Thyroid gland (tissue), 4 donors: ENCODE measurements at places on chromosomes 6 and 20. TPM values are rescaled to one million over a fixed set of nuclear protein-coding genes. Genes with fewer than 3 reads are reported as not detected.

The RSPH9 gene
- total RNA-seq: 0.13 TPM

The HLA-DRB1 gene
- 17.1 TPM for total RNA-seq

The ITPA gene
- total RNA-seq: 81.3 TPM

The PRIM2 gene
- total RNA-seq: 15.3 TPM

The GLP1R gene
- 0.45 TPM for total RNA-seq

The SLC35F1 gene
- total RNA-seq: 0.78 TPM

DNA sequence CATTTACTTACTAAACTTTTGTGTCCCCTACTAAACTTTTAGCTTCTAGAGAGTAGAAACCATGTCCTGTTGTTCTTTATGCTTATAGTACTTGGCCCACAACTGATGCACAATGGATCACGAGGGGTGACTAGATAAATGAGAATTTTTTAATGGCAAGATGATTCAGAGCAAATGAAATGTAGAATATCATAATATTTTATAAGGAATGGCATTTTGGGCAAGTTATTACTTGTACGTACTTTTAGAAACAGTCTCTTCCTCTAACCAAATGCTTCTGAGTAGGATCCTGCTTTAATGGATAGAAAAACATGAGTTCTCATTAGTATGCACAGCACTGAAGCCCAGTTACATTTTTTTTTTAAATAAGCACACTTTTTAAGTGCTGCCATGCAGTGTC is 336.3 kb downstream of the NRN1 start:
- H3K27ac ChIP-seq: no peak overlapping the region
- no peaks in the 10 kb centered on the region for H3K27me3 ChIP-seq
- no peaks in the 10 kb centered on the region for H3K36me3 ChIP-seq
- DNase-seq: no peak
- H3K4me1 ChIP-seq: peaks cover 6% of the 10 kb centered on the region
- no peak overlapping the region for H3K4me3 ChIP-seq

- DNase-seq: no peak
- no peak overlapping the region for H3K4me3 ChIP-seq
- H3K27me3 ChIP-seq: no peaks in the 10 kb centered on the region
- H3K27ac ChIP-seq: no peak overlapping the region
- H3K4me1 ChIP-seq: no peaks in the 10 kb centered on the region
Observed at GRCh38 chr6:84204011-84204410, 23.4 kb downstream of the CEP162 start.

DNA sequence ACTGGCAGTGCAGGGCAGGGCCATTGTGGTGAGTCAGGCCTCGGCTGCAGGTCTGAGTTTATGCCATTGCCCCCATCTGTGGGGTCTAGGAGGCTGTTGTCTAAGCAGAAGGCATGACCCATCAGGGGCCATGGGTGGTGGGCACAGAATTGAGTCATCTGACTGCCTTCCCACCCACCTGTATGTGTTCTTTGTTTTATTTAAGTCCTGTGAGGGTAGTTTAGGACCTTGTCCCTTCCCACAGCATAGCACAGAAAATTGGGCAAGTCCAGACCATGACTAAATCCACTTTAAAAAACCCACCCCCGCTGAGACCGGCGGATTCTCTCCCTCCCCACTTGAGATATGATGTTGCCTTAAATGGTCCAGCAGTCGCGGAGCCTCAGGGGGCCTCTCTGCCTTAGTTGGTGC is 40.3 kb downstream of the ERMARD start:
- peaks cover 10% of the 10 kb centered on the region for H3K4me1 ChIP-seq
- no peak for DNase-seq
- H3K27me3 ChIP-seq: no peaks in the 10 kb centered on the region
- no peak overlapping the region for H3K27ac ChIP-seq
- no peak overlapping the region for H3K4me3 ChIP-seq

DNA sequence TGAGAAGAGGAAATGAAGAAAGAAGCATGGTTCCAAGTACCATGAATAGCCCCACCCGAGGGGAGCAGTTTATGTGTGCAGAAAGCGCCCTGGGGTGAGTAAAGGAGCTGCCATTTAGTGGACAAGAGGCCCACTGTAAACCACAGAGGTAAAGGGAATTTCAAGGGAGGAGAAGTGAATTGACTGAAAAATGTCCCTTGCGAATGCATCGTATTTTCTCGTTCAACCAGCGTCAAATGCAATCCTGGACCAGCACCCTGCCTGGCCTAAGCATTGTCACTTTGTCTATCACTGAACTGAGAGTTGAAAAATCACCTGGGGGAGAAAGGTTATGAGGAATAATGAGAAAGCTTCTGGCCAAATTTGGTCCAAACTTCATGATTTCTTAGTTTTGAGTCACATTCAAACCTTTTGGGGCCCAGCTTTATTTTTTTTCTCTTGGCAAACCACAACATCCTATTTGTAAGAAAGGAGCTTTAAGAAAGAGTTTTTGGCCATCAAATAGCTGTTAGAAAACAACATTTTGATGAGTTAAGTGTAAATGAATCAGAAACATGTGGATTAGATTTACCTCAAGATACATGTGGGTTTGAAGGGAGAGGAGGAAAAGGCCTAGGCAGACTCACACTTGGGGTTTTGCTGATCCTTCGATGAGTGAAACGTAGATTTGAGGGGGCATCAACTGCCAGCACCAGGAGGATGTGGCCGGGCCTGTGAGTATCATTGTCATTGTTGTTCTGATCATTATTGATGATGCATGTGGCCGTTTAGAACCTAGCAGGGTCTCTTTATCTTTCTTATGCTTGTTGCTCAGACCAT is 214.0 kb downstream of the CLIC5 start:
- H3K27ac ChIP-seq: no peak overlapping the region
- H3K36me3 ChIP-seq: no peaks in the 10 kb centered on the region
- H3K4me3 ChIP-seq: no peak overlapping the region
- no peak for DNase-seq
- H3K27me3 ChIP-seq: no peaks in the 10 kb centered on the region

DNA sequence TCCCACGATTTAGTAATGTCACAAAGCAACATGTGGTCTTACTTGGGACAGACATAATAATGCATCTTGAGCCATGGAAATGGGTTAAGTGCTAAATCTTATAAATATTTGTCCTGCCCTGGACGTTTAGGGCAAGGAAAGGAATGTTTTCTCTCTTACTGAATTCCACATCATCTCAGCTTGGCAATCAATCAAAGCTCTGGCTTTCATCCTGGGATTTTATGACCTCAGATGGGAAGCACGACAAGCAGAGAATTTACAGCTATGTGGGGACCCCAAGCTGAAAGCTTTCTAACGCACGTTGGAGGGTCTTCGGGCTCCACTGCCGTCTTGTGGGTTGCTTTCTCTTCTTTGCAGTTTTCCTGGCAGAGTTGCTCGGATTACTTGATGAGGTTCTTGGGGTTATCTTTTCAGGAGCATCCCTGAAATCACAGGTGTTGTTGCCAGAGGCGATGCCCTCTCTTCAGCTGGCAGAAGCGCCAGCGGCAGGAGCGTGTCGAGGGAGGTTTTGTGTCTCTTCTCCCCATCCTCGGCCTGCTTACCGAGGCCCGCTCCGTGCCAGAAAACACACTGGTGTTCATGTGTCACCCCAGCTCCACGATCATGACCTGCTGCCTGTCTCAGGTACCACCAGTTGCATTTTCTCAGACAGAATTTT is 73.4 kb upstream of the FRMD1 start:
- H3K4me1 ChIP-seq: peaks cover 3% of the 10 kb centered on the region
- no peaks in the 10 kb centered on the region for H3K27me3 ChIP-seq
- H3K36me3 ChIP-seq: no peaks in the 10 kb centered on the region
- no peak overlapping the region for H3K4me3 ChIP-seq
- DNase-seq: no peak

DNA sequence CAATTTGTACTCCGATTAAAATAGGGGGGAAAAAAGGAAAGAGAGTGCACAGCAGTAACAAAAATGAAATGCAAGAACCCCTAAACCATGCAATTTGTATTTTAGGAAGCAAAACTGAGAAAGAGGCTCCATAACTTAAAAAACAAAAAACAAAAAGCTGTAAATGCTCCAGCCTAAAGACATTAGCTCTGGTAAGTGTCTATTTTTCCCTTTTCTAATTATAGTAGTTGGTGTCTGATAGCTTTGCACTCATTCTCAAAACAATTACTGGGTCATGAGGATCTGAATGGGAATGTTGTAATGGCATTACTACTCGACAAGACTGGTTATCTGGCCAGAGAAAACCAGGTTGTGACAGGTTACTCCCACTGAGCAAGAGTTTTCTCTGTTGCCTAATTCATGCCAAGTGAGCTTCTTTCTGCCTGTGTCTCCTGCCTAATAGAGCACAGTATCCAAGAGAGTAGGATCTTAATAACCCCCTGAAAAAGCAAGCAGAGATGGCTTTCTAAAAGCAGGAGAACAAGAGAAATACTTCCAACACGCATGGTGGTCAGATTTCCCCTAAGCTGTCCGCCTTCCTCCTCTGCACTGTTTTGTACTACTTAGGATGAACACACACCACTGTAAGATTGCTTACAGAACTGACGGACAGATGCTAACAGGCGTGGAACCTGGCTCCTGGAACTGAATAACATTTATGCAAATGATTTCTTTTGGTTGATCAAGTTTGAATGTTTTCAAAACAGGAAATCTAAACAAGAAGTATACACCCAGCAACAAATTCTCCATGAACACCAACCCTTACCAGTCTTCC is 86.4 kb downstream of the FKBP5 start:
- H3K36me3 ChIP-seq: peaks cover 5% of the 10 kb centered on the region
- no peak overlapping the region for H3K4me3 ChIP-seq
- H3K4me1 ChIP-seq: peaks cover 79% of the 10 kb centered on the region
- H3K27ac ChIP-seq: peak overlapping the region; percentile 97
- no peaks in the 10 kb centered on the region for H3K27me3 ChIP-seq

GRCh38 chr6:43074847-43075669 is 1.1 kb upstream of the PTK7 start:
- DNase-seq: no peak
- H3K27me3 ChIP-seq: no peaks in the 10 kb centered on the region
- no peak overlapping the region for H3K27ac ChIP-seq
- H3K4me3 ChIP-seq: no peak overlapping the region

DNA sequence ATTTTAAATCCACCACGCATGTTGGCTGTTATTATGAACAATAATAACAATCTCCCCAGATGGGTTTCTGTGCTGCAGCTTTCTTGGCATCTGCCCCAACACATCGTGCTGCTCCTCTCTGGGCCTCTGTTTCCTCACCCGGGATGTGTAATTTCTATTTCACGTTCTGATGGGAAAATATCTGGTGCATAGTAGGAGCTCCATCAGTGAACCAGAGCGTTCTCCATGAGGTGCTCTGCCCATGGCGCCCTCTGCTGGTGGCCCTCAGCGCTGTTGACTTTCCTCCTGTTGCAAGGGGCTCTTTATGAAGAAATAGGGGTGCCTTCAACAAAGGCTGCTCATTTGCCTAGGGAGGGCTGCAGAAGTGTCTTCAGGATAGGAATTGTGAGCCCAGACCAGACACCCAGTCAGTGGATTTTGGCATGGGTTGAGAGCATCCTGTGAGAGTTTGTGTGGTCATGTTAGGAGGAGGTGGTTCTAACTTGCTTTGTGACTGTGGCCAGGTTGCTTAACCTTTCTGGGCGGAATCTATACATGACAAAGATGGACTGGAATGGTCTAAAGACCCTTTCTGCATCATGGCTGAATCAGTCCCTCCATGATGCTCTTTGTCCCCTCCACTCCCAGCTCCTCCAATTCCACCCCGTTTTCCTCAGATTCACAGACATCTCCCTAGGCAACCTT is 8.1 kb downstream of the SCRT2 start:
- H3K27me3 ChIP-seq: peaks cover 12% of the 10 kb centered on the region
- no peaks in the 10 kb centered on the region for H3K36me3 ChIP-seq
- no peak overlapping the region for H3K4me3 ChIP-seq
- DNase-seq: peak; percentile 41
- no peak overlapping the region for H3K27ac ChIP-seq

DNA sequence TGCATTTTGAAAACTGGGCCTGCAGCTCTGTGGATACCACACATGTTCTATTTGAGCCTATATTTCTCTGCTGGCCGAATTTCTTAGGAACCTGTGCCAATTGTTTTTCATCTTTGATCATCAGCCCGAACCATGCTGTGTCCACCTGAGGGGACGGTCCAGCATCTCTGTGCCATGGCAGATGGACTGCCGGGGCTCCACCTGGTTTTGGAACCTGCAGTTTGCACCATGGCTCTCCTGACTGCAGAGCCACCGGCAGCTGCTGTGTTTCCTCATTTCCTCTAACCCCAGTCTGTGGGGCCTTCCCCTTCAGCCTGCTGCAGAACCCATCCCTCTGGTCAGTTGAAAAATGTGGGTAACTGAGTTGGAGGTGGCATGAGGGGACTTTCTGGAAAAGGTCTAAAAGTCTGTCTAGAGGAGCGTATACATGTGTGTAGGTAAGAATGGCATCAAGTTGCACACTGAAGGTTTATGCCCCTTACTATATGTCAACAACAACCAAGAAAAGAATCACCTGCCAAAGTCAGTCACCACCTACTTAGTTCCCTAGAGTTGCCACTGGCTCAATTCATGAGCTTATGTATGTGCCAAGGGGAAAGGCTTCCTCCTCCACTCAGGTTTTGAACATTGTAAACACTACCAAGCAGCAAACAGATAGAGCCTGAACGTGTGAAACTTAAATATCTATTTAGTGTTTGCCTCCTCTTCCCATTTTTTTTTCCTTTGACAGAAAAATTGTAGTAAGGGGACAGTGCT is 548.2 kb downstream of the PRKN start:
- no peak for DNase-seq
- H3K4me3 ChIP-seq: no peak overlapping the region
- no peaks in the 10 kb centered on the region for H3K4me1 ChIP-seq
- no peak overlapping the region for H3K27ac ChIP-seq

DNA sequence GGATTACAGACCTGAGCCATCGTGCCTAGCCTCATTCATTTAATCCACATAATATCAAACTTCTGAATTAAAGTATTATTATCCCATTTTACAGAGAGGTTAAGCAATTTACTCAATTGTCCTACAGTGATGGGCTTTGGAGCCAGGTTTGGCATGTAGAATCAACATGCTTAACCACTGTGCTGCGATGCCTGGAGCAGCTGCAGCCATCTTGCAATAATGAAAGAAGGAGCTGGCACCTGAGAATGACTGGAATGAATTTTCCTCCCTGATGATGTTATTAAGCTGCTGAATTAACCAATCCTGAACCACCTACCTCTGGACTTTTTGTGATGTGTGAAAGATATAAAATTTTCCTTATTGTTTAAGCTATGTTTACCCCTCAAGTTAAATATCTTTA is 13.1 kb upstream of the CCND3 start:
- no peaks in the 10 kb centered on the region for H3K4me1 ChIP-seq
- no peak overlapping the region for H3K4me3 ChIP-seq
- H3K36me3 ChIP-seq: no peaks in the 10 kb centered on the region
- no peak overlapping the region for H3K27ac ChIP-seq

DNA sequence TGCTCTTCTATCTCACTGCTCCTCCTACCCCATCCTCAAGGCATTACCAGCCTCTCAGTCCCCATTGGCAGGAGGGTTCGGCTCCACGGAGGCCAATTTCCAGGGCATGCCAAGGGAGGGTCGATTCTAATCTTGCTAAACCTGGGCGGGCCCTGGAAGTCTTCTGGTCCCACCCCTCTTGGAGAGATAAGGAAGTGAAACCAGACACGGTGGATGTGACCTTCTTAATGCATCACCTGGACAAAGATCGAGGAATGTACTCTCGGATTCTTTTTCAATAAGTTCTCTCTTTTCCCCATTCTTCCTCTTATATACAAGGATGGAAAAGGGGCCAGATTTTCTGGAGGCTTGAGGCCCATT is 112.2 kb upstream of the ARMC2 start:
- H3K36me3 ChIP-seq: no peaks in the 10 kb centered on the region
- no peak overlapping the region for H3K4me3 ChIP-seq
- no peak for DNase-seq
- no peaks in the 10 kb centered on the region for H3K4me1 ChIP-seq

GRCh38 chr6:104640761-104641160 is 219.0 kb downstream of the HACE1 start:
- no peak overlapping the region for H3K4me3 ChIP-seq
- no peak overlapping the region for H3K27ac ChIP-seq
- peaks cover 6% of the 10 kb centered on the region for H3K4me1 ChIP-seq
- DNase-seq: no peak
- no peaks in the 10 kb centered on the region for H3K27me3 ChIP-seq
- no peaks in the 10 kb centered on the region for H3K36me3 ChIP-seq
